ENCODE measurements at places on chromosomes 16 and 17. TPM values are rescaled to one million over a fixed set of nuclear protein-coding genes. Genes with fewer than 3 reads are reported as not detected.

The KRT33B gene
- not detected for total RNA-seq

- no peak overlapping the region for H3K4me3 ChIP-seq
- no peak overlapping the region for H3K27ac ChIP-seq
- peaks cover 12% of the 10 kb centered on the region for H3K4me1 ChIP-seq
- DNase-seq = no peak
- H3K27me3 ChIP-seq = no peaks in the 10 kb centered on the region
Observed at GRCh38 chr17:82324566-82325285, 7.3 kb upstream of the CD7 start.

DNA sequence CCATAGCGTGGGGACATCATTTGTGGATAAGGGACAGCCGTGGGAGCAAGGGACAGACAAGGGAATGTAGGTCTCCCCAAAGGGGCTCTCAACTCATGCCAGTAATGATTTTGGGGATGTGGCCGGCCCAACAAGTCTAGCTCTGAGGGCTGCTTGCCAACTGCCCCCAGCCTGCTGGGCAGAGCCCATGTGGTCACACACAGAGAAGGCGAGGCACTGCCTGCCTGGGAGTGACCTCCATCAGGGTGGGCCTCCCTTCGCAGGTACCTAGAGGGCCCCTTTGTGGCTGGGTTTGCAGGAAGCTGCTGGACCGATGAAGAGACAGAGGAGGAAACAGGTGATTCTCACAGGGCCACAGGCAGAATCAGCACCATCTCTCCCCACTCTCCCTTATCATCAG, 177.1 kb downstream of the C16orf78 start:
- no peak overlapping the region for H3K27ac ChIP-seq
- no peak for DNase-seq
- no peaks in the 10 kb centered on the region for H3K27me3 ChIP-seq
- H3K36me3 ChIP-seq = no peaks in the 10 kb centered on the region
- H3K4me3 ChIP-seq = no peak overlapping the region

DNA sequence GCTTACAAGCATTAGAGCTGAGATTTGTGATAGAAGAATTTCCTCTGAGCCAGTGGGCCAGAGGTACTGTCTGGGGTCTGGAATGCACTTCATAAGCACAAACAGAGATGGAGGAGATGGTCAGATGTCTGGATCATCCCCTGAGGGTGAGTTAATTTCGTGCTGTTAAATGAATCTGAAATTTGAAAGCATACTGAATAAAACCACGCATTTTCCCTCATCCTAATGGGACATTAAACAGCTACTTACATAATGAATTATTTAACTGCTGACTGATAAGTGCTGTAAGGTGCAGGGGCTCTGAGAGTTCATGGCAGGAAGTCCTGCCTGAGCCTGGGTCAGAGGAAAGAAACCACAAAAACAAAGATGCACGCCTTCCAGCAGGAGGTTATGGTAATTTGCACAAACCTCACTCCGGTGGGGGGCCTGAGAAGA, 136.3 kb upstream of the XYLT1 start:
- H3K36me3 ChIP-seq = no peaks in the 10 kb centered on the region
- H3K4me1 ChIP-seq = no peaks in the 10 kb centered on the region
- no peak for DNase-seq
- no peak overlapping the region for H3K27ac ChIP-seq
- no peaks in the 10 kb centered on the region for H3K27me3 ChIP-seq

GRCh38 chr17:69361156-69361555, 34.2 kb upstream of the ABCA5 start:
- H3K36me3 ChIP-seq = no peaks in the 10 kb centered on the region
- H3K4me3 ChIP-seq = no peak overlapping the region
- DNase-seq = no peak
- H3K4me1 ChIP-seq = no peaks in the 10 kb centered on the region

- peak; percentile 50 for DNase-seq
- no peaks in the 10 kb centered on the region for H3K27me3 ChIP-seq
- no peak overlapping the region for H3K27ac ChIP-seq
Observed at GRCh38 chr16:27840311-27841060, 223.0 kb downstream of the GSG1L start.
